ENCODE measurements at places on chromosomes 13 and 19.

- DNase-seq: no peak
Measured at GRCh38 chr13:30619731-30620130, 2.0 kb downstream of the USPL1 start.

GRCh38 chr19:38070573-38070972 is 153.4 kb downstream of the DPF1 start:
- no peak for DNase-seq

DNA sequence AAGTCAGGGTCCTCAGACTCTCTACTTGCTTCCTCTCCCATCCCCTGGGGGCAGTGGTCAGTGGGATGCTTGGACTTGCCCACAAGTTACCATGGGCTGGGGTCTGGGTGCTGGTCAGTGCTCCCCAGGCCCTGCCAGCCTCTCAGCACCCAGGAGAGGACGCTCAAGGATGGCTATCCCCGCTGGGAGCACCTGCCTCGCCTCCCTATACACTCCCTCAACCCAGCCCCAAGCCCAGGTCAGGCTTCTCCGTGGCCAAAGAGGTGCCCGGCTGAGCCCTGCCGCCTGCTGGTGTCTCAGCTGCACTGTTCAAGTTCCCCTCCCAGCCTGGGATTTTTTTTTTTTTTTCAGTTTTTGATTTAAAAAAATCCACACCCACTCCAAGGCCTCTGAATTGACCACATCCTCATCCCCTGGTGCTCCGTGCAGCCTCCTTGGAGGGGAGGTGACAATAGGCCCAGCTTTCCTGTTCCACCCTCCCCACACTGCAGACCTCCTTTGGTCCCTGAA is 10.8 kb downstream of the F2RL3 start:
- DNase-seq: peak; percentile 44

- DNase-seq: no peak
Measured at GRCh38 chr13:41196011-41196410, 1.6 kb upstream of the KBTBD7 start.

- DNase-seq: no peak
Measured at GRCh38 chr13:113474179-113474578, 16.3 kb downstream of the DCUN1D2 start.

DNA sequence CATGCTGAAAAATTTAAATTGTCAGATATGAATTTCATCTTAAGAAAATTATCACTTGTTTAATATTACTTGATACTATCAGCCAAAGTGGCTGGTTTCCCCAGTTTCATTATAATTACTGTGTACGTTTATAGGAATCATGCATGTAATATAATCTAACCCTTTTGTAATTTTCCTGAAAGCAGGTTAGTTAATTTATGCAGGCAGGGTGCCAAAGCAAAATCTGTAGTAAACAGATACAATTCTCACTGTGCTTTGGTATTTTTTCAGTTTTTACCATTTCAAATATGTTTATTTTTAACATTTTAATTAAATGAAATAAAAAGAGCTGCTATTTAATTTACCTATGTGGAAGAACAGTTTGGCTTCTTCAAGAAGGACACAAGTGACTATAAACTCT is 1227.5 kb upstream of the MIR17HG start:
- no peak for DNase-seq

- DNase-seq: no peak
Measured at GRCh38 chr19:11444059-11444458, 8.6 kb downstream of the PRKCSH start.

DNA sequence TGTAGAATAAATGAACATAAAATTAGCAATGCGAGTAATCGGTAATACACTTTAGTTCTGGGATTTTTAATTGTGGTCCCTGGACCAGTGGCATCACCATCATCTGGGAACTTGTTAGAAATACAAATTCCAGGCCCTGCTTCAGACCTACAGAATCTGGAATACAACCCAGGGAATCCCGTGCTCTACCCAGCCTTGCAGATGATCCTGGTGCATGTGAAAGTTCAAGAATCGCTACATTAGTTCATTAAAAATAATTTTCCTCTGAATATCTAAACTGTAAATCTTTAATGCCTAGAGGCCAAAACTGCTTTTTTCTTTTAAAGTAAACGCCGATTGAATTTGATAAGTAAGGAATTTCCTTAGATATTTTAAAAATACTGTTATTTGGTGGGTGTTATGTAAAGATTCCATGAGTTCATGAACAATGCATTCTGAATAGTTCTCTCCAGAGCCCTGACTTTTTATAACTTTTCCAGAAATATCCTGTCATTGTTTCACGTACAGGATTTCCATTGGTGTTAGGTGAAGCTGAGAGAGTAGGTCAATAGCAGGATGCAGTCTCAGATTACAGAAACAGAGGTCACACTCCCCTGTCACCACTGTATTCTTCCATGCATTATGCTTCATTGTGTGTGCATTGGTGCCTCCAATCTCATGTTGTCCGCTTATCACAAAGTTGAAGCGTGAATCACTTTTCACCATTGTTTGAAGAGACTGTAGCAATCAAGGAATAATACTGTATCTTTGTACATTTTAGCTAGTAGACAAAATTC is 596.5 kb upstream of the KLF12 start:
- DNase-seq: no peak

DNA sequence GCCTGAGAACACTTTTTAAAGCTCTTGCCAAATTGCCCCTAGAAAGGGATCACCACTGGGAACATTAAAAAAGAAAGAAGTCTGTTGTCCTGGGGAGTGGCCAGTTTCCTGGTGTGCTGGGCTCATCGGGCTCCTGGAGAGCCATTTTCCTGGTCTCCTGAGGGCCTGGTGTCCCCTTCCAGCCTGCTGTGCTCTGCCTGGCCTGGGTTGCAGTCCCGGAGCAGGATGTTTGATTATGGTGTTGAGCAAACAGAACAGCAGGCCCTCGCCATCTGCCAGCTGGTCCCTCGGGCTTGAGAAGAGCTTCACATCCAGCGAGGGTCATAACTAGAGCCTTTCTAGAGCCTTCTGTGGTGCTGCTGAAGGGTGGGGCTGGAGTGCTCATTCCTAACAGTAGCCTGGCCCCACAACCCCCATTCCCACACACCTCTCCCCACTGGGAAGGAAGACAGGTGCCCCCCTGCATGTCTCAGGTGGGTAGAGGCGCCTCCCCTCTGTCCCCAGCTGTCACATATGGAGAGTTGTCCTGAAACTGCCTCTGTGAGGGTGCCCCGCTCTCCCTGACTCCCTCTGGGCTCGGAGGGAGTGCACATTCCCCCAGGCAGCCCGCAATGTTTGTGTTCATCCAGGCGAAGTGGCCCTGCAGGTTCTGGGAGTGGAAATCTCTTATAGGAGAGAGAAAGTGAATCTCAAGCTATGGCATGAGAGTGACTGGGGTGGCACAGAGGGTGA is 151.1 kb downstream of the SIPA1L3 start:
- no peak for DNase-seq

GRCh38 chr19:54424201-54424600 is 8.9 kb downstream of the TTYH1 start:
- DNase-seq: no peak

DNA sequence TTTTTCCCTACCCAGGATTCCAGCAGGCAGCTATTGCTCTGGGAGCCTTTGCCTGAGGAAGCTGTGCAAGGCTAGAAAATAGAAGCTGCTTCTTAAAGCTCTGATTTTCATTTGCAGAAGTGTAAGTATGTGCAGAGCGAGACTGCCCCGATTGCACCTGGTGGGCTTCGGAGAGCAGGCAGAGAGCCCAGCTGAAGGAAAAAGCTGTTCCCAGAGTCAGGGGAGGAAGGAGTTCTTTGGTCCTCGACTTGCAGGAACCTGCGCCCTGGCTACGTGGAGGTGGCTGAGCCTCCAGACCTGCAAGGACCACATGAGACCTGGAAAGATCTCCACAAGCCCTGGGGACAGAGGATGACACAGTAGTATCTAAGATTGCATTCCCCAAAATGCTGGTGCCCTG is 235.0 kb upstream of the ARGLU1 start:
- DNase-seq: no peak

DNA sequence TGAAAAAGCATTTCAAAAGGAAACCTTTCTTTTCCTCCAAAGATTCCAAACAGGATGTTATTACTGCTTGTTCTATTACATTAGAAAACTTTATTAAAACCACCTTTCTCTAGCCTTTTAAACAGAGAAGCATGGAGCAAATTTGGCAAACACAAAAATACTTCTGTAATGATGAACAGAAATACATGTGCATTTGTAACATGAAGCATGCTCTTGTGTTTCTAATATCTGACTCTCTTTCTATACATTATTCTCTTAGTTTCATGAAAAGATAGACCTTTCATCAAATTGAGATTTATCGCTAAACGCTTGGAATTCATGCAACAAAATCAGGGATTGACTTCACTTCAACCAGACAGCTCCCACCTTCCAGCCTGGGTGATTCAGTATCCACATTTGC is 152.8 kb upstream of the IRS2 start:
- no peak for DNase-seq

DNA sequence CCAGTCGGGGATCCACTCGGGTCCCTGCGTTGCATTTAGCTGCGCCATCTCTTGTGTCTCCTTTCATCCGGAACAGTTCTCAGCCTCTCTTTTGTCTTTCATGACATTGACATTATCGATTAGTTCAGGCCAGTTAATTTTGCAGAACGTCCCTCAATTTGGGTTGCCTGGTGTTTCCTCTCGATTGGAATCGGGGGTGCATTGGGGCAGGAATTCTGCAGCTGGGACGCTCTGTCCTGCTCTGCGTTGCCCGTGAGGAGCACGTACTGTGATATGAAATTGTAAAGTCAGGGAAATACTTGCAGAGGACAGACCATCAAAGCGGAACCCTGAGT is 22.4 kb downstream of the MARK4 start:
- no peak for DNase-seq

- DNase-seq: no peak
Measured at GRCh38 chr13:98751861-98752466, 508 bp downstream of the SLC15A1 start.

Measured in activated naive CD8-positive, alpha-beta T cell treated with anti-CD3 and anti-CD28 coated beads, Interleukin-2, amount 50 U/mL, for 24 hours (primary cell).